Stimulated activated CD4-positive, alpha-beta T cell treated with anti-CD3 and anti-CD28 coated beads, TNF-alpha, amount 100 ng/mL, for 1 hour (primary cell): ENCODE measurements at places on chromosomes 12 and 14.

- DNase-seq: no peak
Observed at GRCh38 chr12:47088021-47088944, 8.5 kb upstream of the AMIGO2 start.

DNA sequence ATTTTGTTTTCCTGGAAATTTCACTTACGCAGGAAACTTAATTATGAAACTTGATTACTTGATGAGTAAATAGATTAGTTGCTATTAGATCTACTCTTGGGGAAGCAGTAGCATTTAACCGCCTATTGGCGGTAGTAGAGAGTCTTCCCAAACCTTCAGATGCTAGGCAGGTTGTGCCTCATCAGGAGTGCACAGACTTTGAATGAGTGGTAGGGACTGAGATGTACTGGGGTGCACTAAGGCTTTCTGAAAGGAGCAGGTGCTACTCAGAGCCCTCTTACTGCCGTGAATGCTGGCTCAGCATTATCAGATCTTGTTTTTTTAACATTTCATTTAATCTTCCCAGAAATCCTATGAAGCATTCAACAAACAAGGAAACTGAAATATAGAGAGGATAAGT, 7.7 kb downstream of the GATC start:
- DNase-seq: no peak

DNA sequence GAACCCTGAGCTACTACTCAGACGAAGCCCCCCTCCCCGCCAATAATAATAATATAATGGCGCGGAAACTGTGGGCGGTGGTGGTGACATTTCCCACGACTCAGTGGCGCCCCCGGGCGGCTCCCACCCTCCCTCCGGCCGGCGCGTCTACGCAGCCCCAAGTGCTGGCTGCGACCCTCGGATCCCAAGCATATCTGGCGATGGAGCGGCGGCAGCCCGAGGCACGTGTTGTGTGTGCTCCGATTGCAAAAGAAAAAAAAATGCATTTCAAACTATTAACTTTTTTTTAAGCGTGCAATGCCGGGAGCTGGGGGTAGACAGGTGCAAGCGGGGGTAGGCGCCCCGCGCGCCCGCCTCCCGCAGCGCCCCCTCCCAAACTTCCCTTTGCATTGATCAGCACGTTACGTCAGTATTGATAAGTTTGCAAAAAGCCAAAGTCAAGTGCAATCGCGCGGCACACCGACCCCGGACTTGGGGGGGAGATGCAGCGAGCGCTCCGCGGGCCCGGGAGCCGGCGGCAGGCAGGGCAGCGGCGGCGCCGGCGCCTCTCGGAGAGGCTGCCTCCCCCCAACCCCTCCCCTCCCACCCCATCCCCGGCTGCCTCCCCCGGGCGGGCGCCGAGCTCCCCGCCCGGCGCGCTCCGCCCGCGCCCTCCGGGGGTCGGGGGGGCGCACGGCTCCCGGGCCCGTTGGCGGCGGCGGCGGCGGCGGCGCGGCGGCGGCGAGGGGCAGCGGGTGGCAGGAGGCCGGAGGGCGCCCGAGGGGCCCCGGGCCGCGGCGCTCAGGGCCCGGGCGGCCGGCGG, 113.1 kb upstream of the MYL2 start:
- no peak for DNase-seq

GRCh38 chr14:29927376-29928116, at the start of gene PRKD1:
Gene PRKD1 (minus strand): TSS chr14:29927847.
- DNase-seq: no peak

- no peak for DNase-seq
Observed at GRCh38 chr12:28498850-28499249, 308.6 kb downstream of the CCDC91 start.

GRCh38 chr14:37623426-37623951, 28.1 kb downstream of the TTC6 start:
- DNase-seq: no peak

DNA sequence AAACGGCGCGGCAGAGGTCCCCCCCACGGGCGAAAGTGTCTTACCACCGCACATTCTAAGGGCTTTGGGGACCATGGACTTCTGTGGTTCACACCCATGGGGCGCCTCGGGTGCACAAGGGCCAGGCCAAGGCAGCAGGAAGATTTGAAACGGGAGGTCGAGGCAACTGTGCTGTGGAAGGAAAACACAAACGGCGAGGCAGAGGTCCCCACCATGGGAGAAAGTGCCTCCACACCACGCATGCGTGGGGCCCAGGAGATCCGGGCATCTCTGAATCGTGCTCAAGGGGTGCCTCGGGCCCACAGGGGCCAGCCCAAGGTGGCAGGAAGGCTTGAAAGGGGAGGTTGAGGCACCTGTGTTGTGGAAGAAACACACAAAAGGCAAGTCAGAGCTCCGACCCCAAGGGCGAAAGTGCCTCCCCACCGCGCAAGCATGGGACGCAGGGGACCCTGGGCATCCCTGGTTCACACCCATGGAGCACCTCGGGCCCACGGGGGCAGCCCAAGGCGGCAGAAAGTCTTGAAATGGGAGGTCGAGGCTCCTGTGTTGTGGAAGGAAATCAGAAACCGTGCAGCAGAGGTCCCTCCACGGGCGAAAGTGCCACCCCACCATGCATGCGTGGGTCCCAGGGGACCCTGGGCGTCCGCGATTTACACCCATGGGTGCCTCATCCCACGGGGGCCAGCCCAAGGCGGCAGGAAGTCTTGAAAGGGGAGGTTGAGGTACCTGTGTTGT, 371.0 kb downstream of the ALG10 start:
- no peak for DNase-seq

GRCh38 chr14:34628681-34629135, 1.2 kb downstream of the SNX6 start:
- DNase-seq: no peak

DNA sequence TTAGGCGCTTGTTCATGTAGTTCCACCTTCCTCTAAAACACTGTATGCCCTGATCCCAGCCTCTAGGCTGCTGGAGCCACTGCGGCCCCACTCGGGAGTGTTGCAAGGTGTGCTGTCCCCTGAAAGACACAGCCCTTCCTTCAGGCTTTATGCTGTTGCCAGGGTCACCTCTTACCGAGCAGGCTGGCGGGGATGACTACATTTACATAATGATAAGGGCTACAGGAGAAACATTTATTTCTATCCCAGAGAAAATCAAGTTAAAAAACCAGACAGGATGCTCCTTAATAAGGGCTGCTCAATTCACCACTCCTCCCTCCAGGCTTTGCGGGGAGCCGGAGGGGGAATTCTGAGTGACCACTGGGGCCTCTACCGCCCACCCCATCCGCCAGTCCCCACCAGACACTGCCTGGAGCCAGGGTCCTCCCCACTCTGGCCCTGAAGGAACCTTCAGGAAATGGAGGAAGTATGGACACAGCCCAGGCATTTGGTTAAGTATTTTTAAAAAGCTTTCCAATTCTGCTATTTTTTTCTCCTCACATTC, 200.6 kb downstream of the TTC7B start:
- DNase-seq: no peak

DNA sequence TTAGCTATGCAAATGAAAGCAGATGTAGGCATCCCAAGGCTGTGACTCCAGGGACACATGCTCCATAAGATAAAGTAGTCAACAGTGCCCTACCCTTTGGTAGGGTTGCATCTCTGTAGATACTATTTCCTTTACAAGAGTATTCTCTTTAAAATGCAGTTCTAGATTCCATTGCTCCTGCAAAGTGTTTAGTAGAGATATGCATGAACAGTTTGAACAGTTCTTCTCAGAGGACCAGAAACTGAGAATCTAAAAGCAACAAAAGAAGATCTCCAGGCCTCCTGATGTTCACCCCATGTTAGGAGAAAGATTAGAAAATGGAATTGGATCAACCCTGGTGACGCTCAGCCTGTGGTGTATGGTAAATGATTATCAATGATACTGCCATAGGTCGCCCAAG, 121.2 kb downstream of the KCNK10 start:
- DNase-seq: no peak

DNA sequence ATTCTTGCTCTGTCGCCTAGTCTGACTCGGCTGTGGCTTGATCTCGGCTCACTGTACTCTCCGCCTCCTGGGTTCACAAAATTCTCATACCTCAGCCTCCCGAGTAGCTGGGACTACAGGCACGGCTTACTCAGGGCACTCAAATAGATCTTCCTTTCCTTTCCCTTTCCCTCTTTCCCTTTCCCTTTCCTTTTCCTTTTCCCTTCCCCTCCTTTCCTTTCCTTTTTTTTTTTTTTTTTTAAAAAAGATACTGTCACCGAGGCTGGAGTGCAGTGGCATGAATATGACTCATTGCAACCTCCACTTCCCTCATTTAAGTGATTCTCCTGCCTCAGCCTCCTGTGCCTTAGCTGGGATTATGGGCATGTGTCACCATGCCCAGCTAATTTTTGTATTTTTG, 86.0 kb downstream of the AEBP2 start:
- DNase-seq: no peak
